ENCODE measurements at places on chromosomes 16 and 17.

GRCh38 chr16:85235991-85236817 is 123.9 kb upstream of the CIBAR2 start:
- DNase-seq = no peak

DNA sequence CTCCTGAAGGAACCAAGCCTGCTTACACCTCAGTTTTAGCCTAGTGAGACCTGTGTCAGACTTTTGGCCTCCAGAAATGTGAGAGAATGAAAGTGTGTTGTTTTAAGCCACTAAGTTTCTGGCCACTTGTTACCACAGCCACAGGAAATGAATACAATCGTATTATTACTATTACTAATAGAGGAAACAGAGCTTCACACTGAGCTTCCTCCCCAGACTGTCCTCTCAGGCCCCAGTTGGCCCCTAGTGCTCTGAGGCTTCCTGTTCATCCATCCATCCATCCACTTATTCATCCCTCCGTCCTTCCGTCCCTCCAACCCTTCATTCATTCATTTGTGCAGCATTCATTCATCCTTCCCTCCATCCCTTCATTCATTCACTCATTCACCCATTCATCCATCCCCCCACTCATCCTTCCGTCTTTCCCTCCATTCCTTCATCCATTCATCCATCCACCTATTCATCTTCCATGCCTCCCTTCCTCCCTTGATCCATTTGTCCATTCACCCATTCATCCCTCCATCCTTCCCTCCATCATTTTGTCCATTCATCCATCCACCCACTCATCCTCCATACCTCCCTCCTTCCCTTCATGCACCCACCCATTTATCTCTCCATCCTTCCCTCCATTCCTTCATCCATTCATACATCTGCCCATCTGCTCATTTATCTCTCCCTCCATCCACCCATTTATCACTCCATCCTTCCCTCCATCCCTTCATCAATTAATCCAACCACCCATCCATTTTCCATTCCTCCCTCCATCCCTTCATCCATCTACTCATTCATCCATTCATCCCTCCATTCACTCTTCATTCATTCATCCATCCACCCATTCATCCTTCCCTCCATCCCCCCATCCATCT is 95.0 kb downstream of the FOXL1 start:
- no peak for DNase-seq

DNA sequence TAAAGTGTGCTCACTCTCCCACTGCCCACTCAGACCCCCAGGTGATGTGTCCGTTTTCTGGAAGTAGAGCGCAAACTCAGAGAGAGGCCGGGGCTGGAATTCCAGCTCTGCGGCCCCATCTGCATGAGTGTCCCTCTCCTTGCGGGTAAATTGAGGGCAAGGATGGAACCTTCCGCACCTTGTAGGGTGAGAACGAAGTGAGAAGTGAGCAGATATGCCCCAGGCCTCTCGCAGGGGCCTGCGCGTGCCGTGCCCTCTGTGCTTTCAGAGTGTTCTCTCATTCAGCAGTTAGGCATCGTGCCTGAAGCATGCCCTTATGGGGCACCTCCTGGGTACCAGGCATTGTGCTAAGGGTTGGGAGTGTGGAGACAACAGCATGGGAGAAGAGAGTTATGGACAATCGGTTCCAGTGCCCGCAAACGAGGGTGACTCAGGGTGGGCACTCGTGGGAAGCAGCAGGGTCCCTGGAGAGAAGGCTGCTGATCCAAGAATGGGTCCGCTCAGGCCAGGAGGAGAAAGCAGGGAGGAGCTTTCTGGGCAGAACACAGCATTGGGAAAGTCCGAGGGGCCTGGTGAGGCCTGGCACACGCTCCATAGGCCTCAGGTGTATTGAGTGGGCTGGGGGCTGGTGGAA is 23.8 kb downstream of the CMIP start:
- no peak for DNase-seq

DNA sequence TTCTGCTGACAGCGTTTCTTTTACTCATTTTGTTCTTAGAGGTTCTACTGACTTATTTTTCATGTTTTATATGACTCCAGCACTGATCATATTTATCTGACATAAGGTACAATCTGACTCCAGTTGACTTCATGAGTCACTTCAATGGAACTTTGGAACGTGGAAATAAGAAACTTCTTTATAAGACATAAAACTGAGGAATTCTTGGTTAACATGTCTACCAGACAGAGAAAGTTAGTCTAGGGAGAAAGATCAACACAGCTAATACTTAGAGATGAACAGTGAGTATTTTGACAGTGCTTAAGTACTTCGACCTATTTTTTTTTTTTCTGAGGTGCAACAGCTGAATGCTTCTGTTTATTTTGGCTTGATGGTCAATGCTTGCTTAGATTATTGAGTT is 679.5 kb downstream of the KCNJ2 start:
- DNase-seq = no peak

DNA sequence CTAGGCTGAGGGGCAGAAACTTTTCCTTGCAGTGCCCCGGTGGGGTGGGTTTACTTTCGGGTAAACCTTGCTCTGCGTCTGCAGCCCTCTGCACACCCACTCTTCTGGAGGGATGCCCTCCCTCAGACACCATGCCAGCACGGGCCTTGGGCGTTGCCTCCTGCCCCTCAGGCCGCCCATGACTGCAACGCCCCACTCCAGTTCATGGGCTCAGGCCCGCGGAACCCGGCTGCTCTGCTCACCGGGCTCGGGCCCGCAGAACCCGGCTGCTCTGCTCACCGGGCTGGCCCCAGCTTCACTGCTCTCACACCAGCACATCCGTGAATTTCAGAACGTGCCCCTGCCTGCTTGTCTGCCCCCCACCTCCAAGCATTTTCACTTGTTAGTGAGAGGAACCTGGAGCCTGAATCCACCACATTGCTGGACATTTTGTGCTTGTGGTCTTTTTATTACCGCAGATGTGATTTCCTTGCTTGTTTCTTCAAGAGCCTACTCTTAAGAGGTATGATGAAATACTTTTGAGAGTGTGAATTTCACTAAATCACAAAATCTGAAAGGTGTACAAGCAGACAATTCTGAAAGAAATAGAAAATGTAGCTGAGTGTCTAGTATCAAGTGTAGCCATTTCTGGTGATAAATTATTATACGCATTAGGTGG is 130.9 kb downstream of the RPTOR start:
- DNase-seq = no peak

DNA sequence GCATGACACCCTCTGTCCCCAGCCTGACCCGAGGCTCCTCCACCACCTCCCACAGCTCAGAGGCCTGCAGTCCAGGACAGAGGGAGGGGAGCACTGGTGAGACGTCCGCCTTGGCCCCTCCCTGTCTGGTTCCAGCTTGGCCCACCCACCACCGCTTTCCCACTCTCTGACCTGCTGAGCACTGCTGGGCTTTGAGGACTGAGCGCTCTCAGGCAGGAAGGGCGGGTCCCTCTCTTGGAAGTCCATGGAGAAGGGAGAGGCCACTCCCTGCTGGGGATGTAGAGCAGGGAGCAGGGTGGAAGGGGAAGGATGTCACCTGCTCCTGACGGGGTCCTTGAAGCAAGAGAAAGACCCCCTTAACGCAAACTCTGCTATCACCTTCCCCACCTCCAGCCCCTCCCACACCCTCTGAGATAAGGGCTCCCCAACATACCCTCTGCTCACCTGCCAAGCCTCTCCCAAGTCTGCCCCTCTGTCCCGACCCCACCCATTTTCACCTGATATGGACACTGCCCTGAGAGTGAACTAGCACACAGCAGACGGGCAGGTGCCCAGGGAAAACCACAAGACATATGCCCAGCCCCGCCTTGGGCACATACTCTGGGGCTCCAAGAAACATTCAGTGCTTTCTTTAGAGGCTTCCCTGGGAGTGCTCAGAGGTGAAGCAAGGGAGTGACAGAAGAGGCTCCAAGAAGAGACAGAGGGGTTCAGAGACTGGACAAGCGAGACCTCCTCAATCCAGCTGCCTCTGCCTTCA is 1.4 kb downstream of the OSBPL7 start:
- DNase-seq = no peak

GRCh38 chr17:41301916-41302901 is at the start of gene KRTAP29-1:
Gene KRTAP29-1, minus strand, starts transcription at chr17:41302851. Its CDS starts 0 bp downstream, at chr17:41302851.
- DNase-seq = no peak

- no peak for DNase-seq
Observed at GRCh38 chr17:1120596-1121441, 59.0 kb downstream of the ABR start.

GRCh38 chr17:75814900-75815373 is 29.3 kb downstream of the UNC13D start:
- DNase-seq = no peak

DNA sequence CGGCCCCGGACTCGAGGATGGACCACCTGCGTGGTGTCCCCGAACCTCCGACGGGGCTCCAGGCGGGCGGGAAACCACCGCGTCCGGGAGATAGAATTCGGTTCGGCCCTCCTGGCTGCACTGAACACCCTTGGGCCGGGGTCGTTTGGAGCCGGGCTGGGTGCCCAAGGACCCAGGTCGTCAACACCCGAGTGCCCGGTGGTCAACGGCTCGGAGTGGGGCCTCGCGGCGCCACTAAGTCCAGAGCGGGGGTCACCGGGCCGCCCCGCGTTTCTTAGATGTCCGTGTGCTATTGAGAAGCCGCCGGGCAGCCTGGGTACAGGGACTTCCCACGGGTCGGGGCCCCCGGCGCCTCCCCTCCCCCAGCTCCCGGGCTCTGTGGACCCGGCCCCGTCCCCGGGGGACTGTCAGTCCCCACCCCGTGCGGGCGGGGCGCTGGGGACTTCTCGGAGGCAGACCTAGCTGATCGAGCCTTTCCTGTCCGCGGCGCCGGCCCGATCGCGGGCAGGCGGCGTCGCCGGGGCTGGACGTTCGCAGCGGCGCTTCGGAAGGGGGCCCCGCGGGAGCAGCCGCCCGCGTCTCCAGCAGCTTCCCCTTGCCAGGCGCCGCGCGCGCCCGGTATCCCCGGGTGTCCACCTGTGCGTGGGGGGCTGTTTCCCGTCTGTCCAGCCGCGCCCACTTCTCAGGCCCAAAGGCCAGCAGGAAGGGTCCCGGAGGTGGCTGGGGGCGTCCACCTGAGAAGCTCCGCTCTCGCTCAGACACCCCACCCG is 655 bp upstream of the NPTX1 start:
- DNase-seq = no peak

DNA sequence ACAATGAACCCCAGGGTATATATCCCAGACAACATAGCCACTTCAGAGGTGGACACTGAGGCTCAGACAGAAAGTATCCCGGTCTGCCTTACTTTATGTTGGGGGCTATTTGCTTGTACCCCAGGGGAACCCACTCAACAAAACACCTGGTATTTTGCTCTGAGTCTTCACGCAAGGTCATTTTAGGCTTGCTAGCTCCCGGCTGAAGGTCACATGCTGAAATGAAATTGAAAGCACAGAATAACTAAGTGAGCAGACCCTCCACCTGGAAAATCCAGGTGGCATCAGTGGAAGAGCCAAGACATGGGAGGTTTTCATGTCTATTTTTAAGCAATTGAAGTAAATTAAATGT is 4.1 kb upstream of the KDM8 start:
- no peak for DNase-seq

GRCh38 chr17:72361892-72362291 is 241.1 kb downstream of the SOX9 start:
- no peak for DNase-seq

DNA sequence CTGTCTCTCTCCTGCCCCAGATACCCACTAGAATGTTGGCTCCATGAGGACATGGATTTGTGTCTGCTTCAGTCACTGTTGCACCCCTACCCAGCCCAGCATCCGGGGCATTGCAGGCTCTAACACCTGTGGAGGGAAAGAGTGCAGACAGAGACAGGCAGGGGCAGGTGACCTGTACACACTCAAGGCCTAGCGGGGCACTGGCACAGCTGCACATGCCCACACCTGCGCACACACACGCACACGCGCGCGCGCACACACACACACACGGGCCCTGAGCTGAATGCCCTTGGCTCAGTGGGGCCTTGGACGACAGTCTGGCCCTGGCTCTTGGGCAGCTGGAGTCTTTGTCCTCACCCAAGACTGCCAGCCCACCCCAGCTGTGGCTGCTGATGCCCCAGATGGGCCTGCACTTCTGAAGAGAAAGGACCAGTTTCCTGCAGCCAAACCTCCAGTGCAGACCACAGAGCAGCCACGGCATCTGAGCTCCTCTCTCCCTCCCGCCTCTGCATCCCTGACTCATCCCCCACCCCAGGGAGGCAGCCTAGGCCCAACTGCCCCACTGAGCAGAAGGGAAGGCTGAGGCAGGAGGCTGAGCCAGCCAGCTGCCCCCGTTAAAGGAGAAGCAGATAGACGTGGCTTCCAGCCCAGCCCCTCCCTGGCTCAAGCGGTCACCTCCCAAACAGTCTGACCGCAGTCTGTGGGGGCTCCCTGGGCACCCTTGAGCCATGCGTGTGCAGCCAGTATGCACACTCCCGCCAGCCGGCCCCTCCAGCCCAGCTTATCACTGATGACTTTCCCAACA is 12.3 kb upstream of the RAI1 start:
- DNase-seq = no peak

GRCh38 chr17:61600621-61601020 is 9.6 kb upstream of the NACA2 start:
- no peak for DNase-seq

DNA sequence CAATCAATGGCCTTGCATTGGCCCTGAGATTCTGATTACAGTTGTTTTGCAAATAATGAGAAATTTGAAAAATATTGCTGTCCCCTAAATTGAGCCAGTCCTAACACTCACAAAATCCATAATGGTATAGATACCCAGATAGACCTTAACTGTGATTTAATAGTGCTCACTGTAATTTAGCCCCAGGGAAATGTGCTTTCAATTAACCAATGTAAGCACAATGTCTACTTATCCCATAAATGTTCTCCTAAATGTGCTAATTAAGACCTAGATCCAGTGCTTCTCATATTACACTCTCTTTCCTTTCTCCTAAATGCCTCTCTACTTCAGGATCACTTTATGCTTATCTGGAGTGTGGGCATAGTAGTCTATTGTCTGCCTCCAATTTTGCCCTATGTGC is 417.8 kb upstream of the CCL2 start:
- no peak for DNase-seq

DNA sequence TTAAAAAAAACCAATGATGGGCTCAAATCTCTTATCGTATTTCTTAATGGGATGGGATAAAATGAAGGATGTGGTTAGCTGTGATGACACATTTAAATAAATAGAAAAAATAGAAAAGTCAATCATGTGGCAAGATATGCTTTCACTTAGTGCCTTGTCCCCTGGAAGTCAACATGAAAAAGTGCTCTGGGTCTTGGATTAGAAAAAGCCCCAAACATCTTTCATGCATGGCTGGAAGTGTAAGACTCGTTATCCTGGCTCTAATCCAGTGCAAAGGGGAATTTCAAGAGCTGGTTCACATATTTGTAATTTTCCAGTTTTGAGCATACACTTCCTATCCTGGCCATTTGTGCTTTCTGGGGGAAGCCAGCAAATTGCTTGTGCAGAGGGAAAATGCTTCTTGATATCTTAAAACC is 160.9 kb downstream of the MAP2K6 start:
- DNase-seq = no peak

DNA sequence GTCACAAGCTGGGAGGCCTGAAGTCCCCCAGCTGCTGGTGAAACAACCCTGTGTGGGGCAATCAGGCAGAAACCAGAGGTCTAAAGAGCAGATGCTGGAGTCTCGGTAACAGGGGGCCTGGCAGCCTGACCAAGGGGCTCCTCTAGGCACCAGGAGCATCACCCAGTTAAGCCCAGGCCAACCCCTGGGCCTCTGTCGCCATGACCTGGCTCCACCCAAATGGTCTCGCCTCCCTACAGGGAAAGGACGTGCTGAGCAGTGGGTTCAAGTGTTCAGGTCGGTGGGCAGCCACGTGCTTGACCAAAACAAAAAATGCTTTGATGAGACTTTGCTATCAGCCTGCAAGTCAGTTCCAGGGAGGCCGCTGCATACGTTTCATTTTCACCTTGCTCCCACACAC is 240.3 kb downstream of the ZNF423 start:
- no peak for DNase-seq

Data from nucleus accumbens (tissue), 56 donors.